ENCODE measurements at places on chromosomes 4 and X.

DNA sequence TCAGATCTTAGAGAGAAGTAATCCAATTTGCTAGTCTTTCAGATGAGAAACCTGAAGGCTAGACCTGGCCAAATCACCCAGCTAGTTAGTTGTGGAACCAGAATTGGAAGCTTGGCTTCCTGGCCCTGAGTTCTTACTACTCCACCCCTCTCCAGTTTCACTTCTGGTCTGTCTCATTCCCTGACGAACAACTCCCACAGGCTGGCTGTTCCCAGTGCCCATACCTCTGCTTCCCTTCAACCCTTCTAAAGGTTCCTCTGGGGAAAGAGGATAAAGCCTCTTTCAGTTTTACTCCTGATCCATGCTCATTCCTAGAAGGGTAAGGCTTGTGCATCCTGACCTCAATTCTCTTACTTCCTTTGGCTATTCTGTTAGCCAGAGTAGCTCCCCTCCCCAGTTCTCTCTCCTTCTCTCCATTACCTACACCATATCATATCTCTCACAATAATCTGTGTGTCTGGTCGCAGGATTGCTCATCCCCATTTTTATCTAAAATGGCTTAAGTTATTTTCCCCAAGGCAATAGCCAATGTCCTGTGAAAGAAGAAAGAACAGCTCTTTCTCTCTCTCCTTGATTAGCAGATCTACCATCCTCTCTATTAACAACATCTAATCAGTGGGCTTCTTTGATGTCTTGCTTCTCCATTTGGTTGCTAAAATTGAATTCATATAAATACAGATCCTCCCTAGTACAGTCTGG lies 155.0 kb upstream of the MAOA start:
- DNase-seq, result no peak

- DNase-seq, result no peak
Measured at GRCh38 chr4:186754976-186755375, 31.3 kb upstream of the FAT1 start.

DNA sequence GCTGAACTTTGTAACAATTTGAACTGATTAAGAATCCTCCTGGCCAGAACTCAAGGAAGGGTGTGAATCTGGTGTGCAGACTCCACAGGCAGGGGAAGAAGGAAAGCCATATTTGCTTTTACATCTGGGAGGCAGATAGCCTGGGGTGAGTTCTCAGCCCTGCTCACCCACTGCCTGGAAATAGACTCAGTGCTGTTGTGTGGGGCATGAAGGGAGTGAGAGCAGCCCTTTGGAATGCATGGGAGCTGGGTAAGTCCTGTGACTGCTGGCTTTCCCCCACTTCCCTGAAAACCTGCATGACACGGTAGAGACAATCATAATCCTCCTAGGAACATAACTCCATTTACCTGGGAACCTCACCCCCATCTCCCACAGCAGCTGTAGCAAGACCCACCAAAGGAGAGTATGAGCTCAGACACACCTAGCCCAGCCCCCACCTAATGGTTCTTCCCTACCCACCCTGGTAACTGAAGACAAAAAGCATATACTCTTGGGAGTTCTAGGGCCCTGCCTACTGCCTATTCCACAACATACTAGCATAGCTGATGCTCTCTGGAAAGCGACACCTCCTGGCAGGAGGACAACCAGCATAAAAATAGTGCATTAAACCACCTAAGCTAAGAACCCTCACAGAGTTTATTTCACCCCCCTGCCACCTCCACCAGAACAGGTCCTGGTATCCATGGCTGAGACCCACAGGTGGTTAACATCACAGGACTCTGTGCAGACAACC lies 59.3 kb upstream of the UBQLN2 start:
- DNase-seq, result no peak

DNA sequence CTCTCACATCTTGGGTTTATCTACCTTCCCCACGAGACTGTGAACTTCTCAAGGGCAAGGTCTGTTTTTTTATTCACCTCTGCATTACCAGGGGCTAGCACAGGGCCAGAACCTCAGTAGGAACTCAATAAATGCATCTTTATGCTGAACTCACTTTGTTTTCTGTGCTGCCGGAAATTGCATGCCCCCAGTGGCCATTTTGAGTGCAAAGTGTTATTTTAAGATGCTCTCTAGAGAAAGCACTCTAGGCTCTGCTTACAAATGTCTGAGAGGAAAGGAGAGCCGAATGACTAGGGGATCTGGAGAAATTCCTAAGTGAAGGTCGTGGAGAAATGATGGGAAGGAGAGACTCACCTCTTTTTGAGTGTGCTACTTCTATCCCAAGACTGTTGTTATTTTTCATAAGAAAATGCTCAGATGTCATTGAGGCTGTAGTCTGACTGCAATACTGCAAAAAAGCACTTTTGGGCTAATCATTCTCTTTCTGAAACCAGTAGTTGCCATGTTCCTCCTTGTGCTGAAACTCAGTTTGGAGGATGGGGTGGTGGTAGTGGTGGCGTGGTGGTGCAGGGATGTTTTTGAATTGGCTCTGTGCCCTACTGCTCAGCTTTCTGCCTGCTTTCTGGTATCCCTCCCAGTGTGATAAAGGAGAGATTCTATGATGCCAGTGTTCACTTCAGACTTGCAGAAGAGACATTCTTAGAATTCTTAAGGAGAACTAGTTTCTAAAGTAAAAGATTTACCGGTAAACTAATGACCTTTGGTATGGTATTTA lies 41.3 kb downstream of the DOCK11 start:
- DNase-seq, result no peak

DNA sequence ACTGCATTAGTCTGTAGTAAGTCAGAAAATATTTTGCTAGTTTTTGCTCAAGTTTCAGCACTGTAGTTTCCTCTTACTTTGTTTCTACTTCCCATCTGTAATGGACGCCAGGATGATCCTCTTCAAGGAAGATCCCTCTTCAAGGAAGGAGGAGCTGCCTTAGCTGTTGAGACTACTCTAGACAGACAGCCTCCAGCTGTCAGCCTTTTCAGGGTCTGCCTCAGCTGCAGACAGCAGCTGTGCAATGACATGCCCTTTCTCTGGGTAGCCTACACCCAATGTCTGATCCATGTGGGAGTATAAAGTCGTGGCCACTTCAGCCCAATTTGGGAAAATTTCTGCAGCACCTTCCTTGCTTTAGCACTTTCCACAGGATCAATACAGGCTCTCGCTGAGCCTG lies 281.0 kb upstream of the MAOA start:
- no peak for DNase-seq

DNA sequence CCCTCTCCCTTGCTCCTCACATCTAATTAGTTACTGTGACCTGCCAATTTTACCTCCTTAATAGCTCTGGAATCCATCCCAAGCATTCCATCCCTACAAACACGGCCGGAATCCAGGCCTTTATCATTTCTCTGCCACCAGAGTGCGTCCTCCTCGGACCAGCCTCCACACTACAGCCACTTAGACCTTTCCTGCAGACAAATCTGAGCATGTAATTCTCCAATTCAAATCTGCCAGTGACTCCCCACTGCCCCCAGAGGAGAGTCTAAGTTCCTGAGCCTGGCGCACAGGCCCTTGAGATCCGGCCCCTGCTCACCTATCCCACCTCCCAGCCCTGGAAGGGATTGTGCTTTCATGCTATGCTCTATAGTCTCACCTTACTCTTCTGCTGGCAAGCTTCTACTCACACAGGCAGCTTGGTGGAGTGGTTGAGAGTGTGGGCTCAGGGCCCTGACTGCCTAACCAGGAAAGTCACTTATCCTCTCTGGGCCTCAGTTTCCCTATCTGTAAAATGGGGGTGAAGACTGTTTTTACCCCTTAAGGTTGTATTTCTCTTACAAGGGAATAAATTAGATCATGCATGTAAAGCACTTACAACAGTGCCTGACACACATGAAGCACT lies 31.2 kb downstream of the PJA1 start:
- DNase-seq, result no peak

DNA sequence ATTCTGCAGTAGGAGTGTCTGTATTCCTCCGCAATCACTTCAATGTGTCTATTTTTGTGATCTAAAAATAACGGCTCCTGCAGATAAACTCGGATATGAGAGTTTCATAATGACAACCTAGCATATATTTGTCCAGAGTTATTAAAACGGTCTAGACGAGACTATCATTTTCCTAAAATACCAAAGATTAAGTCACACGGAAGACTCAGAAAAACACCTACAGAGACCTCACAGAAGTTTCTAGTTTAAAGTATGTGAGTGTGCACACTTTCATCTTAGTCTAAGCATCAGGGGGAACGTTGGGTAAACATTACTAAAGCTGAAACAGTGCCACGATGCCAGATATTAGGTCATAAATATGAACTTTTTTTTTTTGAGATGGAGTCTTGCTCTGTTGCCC lies 156.9 kb downstream of the AFAP1 start:
- no peak for DNase-seq

DNA sequence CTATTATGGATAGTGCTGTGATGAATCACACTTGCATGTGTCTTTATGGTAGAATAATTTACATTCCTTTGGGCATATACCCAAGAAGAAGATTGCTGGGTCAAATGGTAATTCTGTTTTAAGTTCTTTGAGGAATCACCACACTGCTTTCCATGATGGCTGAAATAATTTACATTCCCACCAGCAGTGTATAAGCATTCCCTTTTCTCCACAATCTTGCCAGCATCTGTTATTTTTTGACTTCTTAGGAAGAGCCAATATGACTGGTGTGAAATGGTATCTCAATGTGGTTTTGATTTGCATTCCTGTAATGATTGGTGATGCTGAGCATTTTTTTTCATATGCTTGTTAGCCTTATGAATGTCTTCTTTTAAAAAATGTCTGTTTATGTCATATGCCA lies 1120.2 kb downstream of the ARAP2 start:
- DNase-seq, result no peak

- DNase-seq, result no peak
Measured at GRCh38 chr4:102734591-102735385, 26.0 kb downstream of the MANBA start.

DNA sequence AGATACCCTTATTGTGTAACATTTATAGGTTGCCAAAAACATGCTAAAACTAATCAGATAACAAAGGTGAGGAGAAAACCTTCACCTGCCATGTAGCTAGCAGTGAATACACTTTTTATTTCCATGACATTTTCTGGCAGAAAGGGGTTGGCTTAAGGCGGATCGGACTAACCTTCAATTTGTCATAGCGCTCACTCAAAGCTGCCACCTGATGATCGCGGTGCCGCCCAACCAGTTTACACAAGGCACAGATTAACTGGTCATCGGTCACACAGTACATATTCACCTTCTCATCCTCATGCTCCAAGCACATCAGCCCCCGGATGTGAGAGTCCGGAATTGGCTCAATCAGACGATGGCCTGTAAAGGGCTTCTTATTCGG lies 53.7 kb downstream of the MID1 start:
- DNase-seq, result no peak

DNA sequence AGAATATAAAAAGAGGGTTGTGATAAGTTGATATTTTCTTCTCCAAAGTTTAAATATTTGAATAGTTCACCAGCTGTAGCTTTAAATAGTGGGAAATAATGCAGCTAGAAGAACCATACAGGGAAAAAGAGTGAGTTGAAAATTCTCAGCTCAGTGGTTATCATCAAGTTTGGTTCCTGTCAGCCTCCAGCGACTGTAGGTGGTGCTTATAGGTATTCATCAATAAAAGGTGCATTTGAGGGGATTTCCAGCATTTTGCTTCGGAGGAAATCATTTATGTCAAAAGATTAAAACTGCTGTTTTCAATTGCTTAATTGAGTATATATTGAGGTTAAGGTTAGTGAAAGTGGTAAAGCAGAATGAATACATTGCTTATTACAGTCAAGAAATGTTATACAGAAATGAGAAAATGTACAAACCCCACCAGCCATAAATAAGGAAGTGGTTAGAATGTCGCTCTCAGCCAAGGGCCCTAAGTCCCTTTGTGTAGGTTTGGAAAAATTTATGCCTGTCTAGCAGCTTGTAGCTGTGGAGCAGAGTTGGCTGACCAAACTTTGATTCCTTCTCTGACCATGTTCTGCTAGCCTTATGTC lies 532.9 kb upstream of the FTHL17 start:
- no peak for DNase-seq

DNA sequence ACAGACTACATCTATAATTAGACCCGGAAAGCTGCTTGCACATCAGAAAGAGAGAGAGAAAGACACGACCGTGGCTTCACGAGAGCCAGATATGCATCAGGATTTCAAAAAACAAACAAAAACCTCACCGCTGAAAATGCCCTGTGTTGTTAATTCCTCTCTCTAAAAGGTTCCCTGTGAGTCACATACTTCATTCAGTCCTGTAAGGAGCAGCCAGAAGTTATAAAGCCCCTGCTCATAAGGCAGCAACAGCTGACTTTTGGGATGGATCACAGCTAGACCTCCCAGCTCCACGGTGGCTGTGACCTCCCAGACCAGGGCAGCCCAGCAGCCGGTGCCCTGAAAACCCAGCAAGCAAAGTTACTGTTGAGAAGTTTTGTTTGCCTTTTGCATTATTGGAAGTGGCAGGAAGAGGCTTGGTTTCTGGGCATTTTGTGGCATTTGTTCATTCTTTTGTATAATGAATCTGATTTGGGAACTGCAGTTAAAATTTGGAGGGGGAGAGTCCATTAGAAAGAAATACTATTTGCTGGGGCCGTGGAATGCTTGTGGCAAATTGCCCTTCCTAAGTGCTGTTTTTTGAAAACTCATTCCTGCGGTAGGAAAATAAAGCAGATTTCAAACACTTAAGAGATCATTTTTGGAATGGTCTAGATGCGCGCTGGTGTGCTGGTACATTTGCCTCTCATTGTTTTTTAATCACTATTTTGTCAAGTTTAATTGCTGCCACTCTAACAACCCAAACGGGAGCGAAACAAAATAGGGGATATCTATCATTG lies 520.4 kb downstream of the BCOR start:
- DNase-seq, result no peak

- no peak for DNase-seq
Measured at GRCh38 chr4:17552427-17552826, 24.6 kb upstream of the LAP3 start.

DNA sequence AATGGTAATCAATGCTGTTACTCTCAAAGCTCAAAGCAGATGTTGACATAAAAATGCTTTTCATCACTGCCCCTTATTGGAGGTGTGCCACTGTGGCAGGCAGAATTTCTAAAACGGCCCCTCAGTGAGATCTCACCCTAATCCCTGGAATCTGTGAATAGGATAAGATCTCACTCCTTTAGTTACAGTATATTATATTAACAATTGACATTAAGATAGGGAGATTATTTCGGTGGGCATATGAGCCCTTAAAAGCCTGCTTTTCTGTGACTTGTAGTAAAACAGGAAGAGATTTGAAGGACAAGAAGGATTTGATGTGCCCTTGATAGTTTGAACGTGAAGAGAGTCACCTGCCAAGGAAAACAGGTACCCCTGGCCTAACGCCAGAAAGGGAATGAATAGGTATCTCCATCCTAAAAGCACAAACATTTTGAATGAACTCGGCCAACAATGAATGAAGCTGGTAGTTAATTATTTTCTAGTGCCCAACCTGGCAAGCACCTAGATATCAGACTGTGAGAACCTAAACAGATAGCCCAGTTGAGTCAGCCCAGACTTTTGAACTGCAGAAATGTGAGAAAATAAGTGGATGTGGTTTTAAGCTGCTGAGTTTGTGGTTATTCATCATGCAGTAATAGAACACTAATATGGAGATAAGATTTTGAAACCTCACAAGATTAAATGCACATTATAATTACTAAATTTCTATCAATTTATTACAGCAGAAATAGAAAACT lies 881.6 kb downstream of the PCDH18 start:
- DNase-seq, result no peak

- DNase-seq, result no peak
Measured at GRCh38 chr4:9880406-9881197, 99.2 kb downstream of the DRD5 start.

GRCh38 chrX:87299563-87300160 lies 217.9 kb upstream of the KLHL4 start:
- DNase-seq, result peak; percentile 4

- DNase-seq, result no peak
Measured at GRCh38 chr4:77623091-77623490, 17.5 kb downstream of the CXCL13 start.

- no peak for DNase-seq
Measured at GRCh38 chr4:52105276-52105675, 54.2 kb downstream of the SPATA18 start.

All from NCI-H526 treated with DMSO at 0.1 percent for 48 hours (cell line).